ENCODE measurements at places on chromosomes 6 and 20.

- no peak for DNase-seq
Measured at GRCh38 chr6:36504982-36505381, 42.3 kb downstream of the STK38 start.

DNA sequence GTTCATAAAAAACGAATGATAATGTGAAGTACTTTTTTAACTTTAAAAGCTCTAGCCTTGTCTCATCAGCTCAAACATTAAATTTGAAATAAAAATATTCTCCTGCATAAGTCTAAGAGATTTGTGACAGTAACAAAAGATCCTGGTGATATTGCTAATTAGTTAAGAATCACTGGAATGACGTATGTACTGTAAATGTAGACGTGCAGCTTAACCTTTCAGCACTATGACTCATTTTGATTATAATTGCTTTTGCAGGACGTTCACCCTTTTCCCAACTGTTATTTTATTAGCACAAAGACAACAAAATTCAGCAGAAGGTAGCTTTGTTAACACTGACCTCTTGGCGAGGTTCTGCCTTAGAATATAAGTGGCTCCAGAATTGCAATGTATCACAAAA lies 68.6 kb downstream of the TENT5A start:
- no peak for DNase-seq

DNA sequence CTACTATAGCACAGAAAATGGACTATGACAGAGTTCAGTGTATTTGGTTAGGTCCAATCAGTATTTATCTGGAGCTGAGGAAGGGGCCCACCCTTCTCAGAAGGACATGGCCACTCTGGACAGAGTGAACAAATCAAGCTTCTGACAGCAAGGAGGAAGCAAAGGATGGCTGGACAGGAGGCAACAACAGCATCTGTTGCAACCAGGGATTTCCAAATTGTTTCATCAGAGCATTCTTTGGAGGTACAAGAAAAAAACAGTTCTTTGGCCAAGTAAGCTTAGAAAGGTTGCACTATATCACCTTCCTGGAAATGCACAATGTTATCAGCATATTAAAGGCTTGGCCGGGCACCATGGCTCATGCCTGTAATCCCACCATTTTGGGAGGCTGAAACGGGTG lies 118.7 kb upstream of the SLC22A16 start:
- DNase-seq: no peak

- no peak for DNase-seq
Measured at GRCh38 chr6:54481091-54481490, 172.8 kb downstream of the TINAG start.

DNA sequence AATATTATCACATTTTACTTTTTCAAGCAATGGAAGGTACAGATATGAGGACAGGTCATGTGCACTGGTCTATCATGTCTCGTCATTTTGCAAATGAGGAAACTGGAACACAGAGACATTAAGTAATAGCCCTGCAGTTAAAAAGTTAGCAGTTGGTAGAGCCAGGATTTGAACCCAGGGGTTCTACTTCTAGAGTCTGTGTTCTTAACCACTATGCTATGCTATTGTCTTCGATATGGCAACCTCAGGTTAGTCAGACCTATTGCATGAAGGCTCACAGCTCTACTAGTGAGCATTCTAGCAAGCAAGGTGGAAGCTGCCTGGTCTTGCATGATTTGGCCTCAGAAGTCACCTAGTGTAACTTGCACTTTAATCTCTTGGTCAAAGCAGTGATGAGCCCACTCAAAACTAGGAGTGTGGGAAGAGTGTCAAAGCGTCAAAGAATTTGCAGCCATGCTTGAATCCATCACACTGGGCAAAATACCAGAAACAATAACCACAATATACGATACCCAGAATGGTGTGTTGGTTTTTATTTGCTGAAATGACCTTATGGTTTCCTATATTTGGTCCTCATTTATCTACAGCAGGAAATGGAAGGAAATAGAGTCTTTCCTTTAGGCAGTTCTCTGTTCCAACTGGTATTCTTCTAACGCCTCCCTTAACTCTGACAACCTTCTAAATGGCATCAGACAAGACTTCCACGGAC lies 20.4 kb upstream of the BMP2 start:
- no peak for DNase-seq

- no peak for DNase-seq
Measured at GRCh38 chr6:44386929-44387345, 569 bp upstream of the CDC5L start.
